ENCODE measurements at places on chromosomes 4 and X. TPM values are rescaled to one million over a fixed set of nuclear protein-coding genes. Genes with fewer than 3 reads are reported as not detected.

GRCh38 chr4:142316025-142316424 lies 530.1 kb downstream of the INPP4B start:
- no peak for DNase-seq

IDUA gene
- 5.8 TPM for total RNA-seq

- no peak for DNase-seq
Measured at GRCh38 chrX:3669841-3670475, 43.5 kb downstream of the PRKX start.

- no peak for DNase-seq
Measured at GRCh38 chrX:46279214-46279924, 265.9 kb downstream of the ZNF674 start.

DYNLT3 gene
- 32.1 TPM for total RNA-seq

TSPAN6 gene
- 39.5 TPM for total RNA-seq

GNRHR gene
- total RNA-seq, result not detected

DNA sequence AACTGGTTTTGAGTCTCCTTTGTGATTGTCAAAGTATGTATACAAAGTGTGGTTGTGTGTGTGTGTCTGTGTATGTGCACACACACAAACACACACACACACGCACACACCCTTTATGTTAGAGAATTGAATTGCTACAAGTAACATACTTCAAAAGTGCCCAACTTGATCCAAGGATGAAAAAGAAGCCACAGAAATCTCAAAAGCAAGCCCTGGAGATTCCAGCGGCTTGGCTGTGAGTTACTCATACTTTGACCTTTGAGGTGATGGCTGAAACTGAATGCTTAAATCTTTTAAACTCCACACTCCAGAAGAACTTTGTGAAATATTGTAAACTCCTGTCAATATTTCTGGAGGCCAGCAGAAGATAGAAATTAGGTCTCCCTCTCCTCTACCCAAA lies 168.4 kb upstream of the NRK start:
- DNase-seq, result no peak

UGT2B10 gene
- total RNA-seq, result not detected

DNA sequence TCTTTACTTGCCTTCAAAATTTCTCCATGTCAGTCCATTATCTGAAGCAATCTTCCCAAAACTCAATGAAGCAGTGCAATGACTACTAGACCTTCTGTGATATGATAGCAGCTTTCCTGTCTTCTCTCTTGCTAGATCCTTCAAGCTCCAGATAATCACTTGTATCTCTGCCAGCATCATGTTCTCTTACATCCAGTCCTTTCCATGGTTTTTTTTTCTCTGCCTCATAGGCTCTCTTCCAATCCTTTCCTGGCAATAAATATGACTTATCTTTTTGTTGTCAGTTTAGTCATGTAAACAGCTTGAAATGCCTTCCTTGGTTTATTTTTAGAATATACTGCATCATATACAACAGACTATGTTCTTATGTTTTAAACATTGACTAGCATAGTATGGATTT lies 193.5 kb downstream of the CFAP299 start:
- no peak for DNase-seq

- no peak for DNase-seq
Measured at GRCh38 chr4:123096038-123096437, 173.6 kb upstream of the NUDT6 start.

- no peak for DNase-seq
Measured at GRCh38 chr4:66331761-66332160, 661.5 kb upstream of the EPHA5 start.

- DNase-seq, result no peak
Measured at GRCh38 chr4:6509587-6509986, 37.2 kb upstream of the PPP2R2C start.

DNA sequence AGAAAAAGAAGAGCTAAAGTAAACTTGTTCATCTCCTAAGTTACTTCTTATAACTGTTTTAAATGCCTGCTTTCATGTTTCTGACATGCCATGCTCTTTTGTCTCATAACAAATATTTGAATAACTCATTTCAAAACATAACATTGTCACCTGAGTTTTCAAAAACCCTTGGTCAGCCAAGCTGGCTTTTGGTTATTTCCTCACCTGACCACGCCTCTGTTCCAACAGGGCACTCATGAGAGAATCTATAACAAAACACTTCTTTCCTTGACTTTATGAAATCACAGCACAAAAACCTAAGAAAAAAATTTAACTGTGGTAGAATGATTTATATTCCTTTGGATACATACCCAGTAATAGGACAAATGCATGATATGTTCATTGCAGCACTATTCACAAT lies 172.9 kb upstream of the GALNT7 start:
- no peak for DNase-seq

DNA sequence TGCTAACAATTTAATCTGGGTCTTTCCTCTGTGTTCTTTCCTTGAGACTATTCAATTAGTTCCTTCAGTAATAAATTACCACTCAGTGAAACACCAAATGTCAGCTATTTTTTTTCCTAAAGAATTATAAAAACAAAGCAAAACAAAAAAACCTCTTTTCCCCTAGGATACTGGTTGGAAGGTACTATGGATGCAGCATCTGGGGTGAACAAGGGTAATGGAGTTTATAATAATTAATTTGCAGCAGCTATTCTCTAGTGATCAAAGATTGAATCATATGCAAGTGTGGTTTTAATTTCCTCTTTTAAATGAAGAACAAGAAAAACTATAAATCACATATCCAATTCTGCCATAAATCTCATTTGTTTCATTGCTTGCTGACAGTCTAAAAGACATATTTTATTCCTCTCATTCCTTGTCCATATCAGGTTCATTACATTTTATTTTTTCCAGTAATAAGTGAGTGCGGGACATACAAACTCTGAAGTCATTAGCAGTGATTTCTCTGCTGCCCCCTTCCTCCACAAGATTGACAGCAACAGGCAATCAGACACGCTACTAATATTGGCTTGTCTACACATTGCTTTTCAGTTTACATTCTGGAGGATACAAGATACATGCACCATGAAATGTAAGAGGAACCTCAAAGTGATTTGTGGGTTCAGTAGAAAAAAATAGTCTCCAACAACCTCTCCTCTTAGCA lies 1093.4 kb upstream of the SLIT2 start:
- no peak for DNase-seq

DNA sequence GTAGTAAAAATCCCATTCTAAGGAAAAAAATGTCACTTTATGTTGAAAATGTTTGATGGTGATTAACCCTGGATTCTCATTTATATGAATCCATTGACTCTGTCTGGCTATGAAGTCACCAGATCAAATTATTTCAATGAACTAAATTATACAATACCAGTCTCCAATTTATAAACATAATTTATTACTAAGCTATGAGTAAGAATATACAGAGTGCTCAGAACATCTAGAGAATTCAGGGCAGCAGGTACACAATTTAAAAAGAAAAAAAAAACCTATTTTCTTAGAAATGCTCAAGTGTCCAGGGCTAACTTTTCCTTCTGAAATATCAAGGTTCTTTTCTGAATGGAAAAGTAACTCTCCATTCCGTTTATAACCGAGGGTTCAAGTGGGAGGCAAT lies 48.6 kb downstream of the VEGFC start:
- DNase-seq, result no peak

GPRIN3 gene
- total RNA-seq, result 0.94 TPM

TRIML2 gene
- total RNA-seq, result not detected

HELQ gene
- 8.6 TPM for total RNA-seq

- no peak for DNase-seq
Measured at GRCh38 chr4:19756661-19757060, 495.0 kb upstream of the SLIT2 start.

- no peak for DNase-seq
Measured at GRCh38 chr4:101417046-101417445, 69.7 kb upstream of the PPP3CA start.

- DNase-seq, result no peak
Measured at GRCh38 chr4:10066670-10067651, 45.7 kb upstream of the SLC2A9 start.

CT45A10 gene
- not detected for total RNA-seq

MAGEB1 gene
- total RNA-seq, result not detected

EREG gene
- 16.0 TPM for total RNA-seq

- DNase-seq, result no peak
Measured at GRCh38 chrX:148947399-148947975, 447.1 kb downstream of the AFF2 start.

GABRG1 gene
- total RNA-seq, result not detected

DNA sequence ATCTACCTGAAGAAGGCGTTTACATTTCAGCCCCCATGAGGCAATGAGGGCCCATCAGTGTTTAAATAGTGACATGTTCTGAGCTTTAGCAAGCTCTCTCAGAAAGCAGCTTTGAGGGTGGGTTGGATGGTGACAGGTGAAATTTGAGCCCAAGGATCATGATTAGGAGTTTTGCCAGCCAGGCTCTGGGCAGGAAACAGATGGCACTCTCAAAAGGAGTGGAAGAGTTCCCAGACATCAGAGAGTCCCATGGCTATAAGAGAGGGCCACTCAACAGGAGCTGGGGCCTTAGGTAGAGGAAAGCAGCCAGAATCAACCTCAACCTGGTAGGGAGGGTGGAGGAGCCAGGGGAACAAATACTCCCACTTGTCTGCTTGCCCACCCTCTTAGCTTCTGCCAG lies 499.8 kb downstream of the MID1IP1 start:
- no peak for DNase-seq

- DNase-seq, result no peak
Measured at GRCh38 chr4:186621959-186622553, 66.7 kb upstream of the MTNR1A start.

SOWAHB gene
- 9.4 TPM for total RNA-seq

GRCh38 chr4:2741626-2742025 lies 14.5 kb downstream of the TNIP2 start:
- no peak for DNase-seq

DNA sequence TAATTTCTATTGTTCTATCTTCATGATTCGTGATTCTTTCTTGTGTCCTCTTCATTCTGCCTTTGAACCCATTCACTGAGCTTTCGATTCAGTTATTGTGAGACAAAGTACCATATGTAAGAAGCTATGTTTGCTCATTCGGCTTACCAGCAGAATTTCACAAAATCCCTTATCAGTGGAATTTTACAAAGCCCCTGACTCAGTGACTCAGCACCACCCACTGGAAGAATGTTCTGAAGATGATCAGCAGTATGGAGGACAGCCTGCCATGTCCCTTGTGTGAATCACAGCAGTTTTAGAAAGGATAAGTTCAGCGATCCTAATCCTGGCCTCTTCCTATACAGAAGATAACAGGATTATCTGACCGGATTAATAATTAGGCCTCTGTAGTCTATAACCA lies 5.8 kb upstream of the UXT start:
- DNase-seq, result no peak

- no peak for DNase-seq
Measured at GRCh38 chr4:152689615-152690501, 10.1 kb upstream of the TMEM154 start.

GRCh38 chr4:109574443-109574850 lies 14.4 kb downstream of the MCUB start:
- DNase-seq, result no peak

F8 gene
- 0.22 TPM for total RNA-seq

- no peak for DNase-seq
Measured at GRCh38 chrX:46576458-46576857, 2.9 kb downstream of the CHST7 start.

DNA sequence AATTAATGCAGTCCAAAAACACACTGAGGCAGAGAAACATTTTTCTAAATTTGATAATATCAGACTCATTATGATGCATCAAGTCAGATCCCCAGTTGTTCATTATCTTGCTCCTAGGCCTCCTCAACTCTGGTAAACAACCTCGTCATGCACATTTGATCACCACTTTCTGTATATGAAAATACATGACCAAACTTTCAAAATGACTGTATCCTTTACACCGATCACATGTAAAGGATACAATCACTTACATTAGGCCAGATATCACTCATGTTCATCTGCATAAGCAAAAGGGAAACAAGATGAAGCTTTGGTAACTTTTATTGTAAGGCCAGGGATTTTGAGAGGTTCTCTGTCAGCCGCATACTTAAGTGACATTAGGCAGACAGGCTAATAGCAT lies 99.4 kb upstream of the IL1RAPL1 start:
- no peak for DNase-seq
